ENCODE measurements at places on chromosomes 2 and 18.

DNA sequence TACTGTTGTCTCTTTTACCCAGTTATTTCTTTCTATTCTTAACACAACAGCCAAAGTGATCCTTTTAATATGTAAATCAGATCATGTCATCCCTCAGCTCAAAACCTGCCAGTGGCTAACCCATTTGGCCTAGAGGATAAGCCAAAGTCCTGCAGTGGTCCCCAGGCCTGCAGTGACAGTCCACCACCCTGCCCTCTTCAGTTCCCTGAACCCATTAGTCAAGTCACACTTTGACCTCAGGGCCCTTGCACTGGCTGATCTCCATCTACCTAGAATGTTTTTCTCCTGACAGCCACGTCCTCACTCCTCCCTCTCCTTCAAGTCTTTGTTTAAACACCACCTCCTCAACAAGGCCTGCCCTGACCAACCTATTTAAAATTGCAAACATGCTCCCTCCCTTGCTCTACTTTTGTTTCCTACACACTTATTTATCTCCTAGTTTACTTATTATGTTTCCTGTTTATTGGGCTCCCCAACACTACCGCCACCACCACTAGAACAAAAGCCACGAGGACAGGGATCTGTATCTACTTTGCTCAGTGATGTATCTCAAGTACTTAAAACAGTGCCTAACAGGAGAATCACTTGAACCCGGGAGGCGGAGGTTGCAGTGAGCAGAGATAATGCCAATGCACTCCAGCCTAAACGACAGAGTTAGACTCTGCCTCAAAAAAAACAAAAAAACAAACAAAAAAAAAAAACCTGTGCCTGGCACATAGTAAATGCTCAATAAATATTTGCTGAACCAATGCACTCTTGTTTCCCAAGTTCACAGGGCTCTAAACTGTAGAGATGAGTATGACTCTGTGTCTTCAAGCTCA lies 9.3 kb downstream of the MREG start:
- DNase-seq, result no peak

- no peak for DNase-seq
Measured at GRCh38 chr2:168114619-168115018, 132.8 kb downstream of the STK39 start.

DNA sequence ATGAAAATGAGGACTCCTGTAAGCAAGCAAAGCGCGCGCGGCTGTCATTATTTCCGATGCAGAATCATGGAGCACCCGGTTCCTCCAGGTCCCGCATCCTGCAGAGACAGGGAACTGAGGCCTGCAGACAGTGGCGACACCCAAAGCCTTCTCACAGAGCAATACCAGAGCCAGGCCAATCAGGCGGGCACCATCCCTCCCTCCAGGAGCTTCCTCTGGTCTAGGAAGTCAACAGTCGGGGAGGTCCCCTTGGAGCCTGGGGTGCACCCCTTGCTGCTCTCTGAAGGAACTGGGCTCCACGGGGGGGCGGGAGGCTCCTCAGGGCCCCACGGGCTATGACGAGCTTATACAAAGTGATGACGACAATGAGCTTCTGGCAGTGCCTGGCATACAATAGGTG lies 60.3 kb upstream of the HPCAL1 start:
- DNase-seq, result no peak

DNA sequence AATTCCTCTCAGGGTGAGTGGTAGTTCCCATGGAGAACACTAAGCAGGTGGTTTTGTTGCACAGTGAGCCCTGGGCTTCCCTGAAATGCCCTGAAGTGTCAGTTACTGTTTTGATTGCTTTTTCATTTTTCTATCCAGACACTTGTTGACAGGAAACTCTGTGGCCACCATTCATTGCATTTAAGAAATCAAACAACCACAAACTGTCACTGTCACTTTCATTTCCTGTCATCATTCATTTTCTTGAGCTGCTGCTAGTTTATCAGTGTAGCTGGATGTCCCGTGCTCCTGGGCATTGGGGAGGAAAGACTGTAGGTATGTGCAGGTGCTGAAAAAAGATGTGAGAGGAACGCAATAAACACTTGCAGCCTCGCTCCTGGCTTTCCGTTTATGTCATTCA lies 891.6 kb upstream of the ZEB2 start:
- no peak for DNase-seq

DNA sequence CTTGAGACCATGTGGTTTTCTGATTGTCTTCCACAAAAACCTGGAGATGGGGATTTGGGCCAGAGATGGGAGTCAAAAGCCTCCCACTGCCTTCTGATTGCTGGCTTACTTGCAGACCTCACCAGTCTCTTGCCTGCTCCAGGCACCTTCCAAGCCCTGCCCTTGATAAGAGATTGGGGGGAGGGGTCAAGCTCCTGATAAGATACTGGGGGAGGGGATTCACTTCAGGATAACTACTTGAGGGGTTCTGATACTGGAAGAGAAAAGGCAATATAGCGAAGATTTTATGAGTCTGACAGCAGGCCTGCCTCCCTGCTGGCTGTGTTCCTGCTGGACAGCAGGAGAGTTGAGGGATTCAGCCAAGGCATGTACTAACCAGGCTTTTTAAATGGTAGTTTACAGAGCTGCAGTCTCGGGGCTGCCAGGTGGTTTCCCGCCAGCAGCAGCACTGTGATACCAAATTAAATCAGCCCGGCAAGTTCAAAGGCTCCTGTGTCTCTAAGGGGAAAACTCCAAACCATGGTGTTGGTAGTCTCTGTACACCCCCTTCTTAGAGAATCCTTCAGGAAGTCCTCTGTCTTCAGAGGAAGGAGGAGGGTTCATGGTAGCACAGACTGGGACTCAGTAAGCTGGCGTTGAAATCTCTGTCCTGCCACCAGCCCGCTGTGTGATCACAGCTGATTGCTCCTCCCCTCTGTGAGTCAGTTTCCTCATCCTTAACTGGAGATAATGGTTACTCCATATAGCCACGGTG lies 58.3 kb downstream of the FBXO36 start:
- DNase-seq, result no peak

GRCh38 chr2:238653431-238654109 lies 194.3 kb upstream of the TWIST2 start:
- no peak for DNase-seq

DNA sequence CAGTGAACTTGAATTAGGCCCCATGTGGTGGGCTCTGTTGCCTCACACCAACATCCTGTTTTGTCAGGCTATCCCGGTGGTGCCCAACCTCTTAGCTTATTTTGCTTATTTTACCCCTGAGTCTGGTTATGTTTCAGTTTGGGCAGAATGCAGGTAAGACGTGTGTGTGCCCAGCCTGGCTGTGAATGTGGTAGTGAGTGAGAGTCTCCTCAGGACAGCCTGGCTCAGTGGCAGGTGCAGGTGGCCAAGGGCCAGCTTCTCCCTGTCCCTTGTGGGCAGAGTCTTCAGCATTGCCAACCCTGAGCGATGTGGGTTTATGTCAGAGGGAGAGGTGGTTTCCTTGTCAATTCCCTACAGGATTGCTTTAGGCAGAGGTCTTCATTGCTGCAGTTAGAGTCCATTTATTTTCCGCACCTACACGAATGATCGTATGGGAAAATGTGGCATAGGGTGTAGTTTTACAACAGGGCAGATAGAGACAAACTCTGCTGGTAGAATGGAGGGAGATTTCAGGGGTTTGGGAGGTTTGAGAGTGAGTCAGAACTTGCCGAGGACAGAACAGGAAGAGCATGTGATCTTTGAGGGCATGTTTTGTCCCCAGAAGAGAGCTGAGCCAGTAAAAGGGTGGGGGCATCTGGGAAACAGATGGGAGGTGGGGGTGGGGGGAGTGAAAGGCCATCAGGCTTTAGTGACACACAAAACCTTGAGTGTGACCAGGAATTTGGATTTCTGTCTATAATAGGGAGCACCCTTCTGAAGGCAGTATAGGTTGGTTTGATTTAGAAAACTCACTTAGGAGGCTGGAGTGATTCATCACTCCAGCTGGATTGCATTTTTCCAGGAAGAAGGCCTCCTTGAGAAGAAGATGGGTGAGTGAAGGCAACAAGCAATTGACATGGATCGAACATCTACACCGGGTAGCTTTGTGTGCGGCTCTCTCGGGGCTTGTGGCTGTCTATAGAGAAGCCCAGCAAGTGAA lies 156.2 kb upstream of the CELF4 start:
- no peak for DNase-seq

Measured in activated CD4-positive, alpha-beta T cell treated with anti-CD3 and anti-CD28 coated beads, Interleukin-2, amount 50 U/mL, for 24 hours (primary cell).